ENCODE measurements at places on chromosomes 2 and 18. TPM values are rescaled to one million over a fixed set of nuclear protein-coding genes. Genes with fewer than 3 reads are reported as not detected.

UPP2 gene
- not detected for total RNA-seq

CHRNG gene
- not detected for total RNA-seq

GRCh38 chr2:60275958-60276357 is 277.5 kb downstream of the BCL11A start:
- peak; percentile 55 for DNase-seq

DNA sequence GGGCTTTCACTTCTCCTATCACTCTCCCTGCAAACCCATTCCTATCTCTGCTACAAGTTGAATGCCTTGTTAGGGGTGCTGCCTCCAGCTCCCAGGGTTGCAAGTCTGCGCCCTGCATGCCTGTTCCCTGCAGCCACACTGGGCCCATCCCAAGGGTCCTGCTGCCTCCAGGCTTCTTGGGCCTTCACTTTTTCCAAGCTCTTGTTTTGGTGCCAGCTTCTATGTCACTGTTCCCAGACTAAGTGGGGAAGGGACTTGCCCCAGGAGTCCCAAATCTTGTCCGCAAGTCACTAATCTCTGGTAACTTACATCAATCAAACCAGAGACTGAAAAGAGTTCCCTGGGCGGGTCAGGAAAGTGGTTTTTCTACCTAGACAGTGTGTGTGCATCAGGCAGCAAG is 65.4 kb downstream of the ZCCHC2 start:
- DNase-seq = no peak

DNA sequence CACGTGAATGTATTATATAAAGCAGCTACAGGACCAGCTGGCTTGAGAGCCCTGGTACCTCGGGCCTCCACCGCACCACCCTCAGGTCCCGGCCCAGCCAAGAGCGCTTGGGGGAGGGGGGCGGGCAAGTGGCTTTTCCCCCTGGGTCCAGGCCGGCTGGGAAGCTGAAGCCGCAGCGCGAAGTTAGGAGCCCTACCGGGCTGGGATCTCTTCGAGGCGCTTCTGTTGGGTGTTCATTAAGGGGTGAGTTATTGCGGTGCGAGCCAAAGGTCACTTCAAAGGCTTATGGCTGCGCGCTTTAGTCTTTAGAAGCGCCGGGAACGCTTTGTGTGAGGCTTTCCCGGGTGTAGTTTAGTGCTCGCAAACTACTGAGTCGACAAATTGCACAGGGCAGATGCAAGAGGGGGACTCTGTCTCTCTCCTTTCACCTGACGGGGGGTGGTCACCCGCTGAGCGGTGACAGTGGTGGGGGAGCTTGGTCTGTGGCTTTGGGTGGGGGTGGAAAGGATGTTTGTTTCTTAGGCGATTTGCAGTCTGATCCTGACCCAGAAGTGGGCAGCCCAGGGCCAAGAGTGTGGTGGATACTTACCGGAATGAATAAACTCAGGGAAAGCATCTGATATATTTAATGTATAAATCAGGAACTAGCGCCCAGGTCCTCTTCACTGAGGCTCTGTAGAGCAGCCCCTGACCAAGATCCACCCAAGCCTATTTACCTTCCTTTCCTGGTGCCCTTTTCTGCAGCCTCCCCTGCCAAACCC is 6.0 kb downstream of the HOXD3 start:
- DNase-seq = no peak

GRCh38 chr2:136863468-136863867 is 98.1 kb downstream of the THSD7B start:
- DNase-seq = no peak

GRCh38 chr18:2293109-2293839 is 278.0 kb downstream of the METTL4 start:
- peak; percentile 15 for DNase-seq

GRCh38 chr2:230660294-230661060 is 52.2 kb upstream of the CAB39 start:
- DNase-seq = no peak

DNA sequence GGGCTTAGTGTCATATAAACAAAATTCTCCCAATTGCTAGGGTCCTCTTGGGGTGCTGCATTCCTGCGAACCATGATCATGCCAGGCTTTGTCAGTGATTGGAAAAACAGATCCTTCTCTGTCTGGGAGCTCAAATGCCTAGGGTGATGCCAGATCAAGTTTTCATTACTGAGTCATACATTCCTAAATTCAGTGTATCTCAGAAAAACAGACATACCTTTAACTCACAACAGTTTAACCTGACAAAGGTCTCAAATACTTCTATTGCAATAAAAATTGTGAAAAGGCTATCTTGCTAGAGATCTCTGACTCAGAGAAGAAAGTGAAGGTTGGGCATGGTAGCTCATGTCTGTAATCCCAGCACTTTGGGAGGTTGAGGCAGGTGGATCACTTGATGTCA is 86.9 kb downstream of the SH3YL1 start:
- no peak for DNase-seq

- no peak for DNase-seq
These were observed 73.7 kb downstream of the RBMS1 start for GRCh38 chr2:160419776-160420505.

DNA sequence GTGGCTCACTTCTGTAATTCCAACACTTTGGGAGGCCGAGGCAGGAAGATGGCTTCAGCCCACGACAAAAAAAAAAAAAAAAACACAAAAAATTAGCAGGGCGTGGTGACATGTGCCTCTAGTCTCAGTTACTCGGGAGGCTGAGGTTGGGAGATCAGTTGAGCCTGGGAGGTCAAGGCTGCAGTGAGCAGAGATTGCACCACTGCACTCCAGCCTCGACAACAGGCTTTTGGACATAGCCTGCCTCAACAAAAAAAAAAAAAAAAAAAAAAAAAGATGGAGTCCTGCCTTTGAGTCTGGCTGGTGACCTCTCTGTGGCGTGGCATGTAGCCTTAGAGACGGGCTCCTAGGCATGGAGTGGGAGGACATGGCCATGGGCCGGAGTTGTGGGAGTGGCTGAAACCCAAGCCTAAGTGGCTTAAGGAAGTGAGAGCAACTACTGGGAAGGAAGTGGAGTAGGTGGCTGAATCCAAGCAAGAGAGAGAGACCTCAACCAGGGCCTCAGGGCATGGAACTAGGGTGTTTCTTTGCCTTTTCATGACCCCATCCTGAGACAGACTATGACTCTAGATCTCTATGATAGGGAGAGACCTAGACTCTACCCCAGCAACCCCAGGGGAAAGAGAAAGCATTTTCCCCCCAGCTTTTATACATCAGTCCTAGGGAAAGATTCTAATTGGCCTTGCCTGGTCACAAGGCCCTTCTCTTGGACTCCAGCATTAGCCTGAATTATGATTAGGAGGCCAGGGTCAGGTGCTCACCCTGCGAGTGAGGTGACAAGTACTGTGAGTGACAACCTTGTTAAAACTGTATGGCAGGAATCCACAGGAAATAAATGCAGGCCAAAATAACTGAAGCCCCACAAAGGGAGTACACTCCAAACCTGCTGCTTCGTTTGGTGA is 34.2 kb downstream of the NPAS2 start:
- DNase-seq = peak; percentile 75

GRCh38 chr2:14492920-14493503 is 139.5 kb upstream of the LRATD1 start:
- DNase-seq = no peak

DNA sequence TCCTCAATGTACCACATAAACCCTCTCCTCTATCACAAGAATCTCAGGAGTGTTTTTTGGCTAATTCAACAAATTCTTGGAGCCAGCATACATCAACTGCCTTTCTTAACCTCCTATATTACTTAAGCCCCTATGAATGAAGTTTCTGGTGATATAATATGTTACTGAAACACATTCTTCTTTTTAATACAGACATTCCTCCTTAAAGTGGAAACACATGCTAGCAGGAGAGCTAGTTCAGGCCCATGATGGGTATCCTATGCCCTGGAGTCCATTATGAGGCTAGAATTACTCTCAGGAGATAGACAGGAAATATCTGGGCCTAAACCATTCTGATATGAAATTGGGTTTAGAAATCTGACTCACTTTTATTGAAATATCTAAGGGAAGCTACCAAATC is 26.6 kb upstream of the RMDN2 start:
- DNase-seq = no peak

- peak; percentile 73 for DNase-seq
These were observed 23.1 kb upstream of the DSG3 start for GRCh38 chr18:31424383-31424988.

All from SK-MEL-5 (cell line).